Endothelial cell (in vitro differentiated cells): ENCODE measurements at places on chromosomes 6 and 20.

DNA sequence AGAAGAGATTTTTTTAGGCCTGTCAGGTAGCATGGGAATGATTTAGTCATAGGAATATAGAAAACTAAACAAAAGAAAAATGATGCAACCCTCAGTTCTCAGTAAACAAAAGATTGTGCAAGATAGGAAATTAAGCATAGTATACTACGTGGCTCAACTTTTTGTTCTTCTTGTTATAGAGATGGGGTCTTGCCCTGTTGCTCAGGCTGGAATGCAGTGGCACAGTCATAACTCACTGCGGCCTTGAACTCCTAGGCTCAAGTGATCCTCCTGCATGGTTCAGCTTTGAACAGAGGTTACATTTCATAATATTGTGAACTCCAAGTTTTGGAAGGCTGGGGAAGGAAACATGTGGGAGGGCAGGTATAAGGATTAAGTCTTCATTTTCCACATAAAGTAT, 28.5 kb downstream of the SLX4IP start:
- no peak overlapping the region for H3K4me3 ChIP-seq
- peaks cover 11% of the 10 kb centered on the region for H3K36me3 ChIP-seq
- DNase-seq, result no peak
- H3K27ac ChIP-seq, result no peak overlapping the region
- H3K27me3 ChIP-seq, result peaks cover 2% of the 10 kb centered on the region

DNA sequence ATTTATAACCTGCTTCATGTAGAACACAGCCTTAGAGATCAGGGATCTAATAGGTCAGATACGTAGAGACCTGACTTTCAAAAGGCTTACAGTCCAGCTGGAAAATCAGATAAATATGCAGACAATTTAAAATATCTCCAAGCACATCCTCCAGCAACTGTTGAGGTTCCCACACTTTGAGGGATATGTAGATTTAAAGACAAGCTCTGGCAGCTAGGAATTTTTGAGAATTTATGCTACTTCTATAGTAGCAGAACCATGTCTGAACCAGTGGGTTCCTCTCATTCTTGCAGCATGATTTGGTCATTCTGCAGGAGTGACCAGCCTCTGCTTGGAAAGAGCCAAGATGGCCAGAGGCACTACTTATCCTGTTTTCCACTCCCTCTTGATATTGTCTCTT, 60.5 kb downstream of the CYB5R4 start:
- no peaks in the 10 kb centered on the region for H3K27me3 ChIP-seq
- no peak overlapping the region for H3K27ac ChIP-seq
- no peaks in the 10 kb centered on the region for H3K4me1 ChIP-seq
- peaks cover 3% of the 10 kb centered on the region for H3K36me3 ChIP-seq

DNA sequence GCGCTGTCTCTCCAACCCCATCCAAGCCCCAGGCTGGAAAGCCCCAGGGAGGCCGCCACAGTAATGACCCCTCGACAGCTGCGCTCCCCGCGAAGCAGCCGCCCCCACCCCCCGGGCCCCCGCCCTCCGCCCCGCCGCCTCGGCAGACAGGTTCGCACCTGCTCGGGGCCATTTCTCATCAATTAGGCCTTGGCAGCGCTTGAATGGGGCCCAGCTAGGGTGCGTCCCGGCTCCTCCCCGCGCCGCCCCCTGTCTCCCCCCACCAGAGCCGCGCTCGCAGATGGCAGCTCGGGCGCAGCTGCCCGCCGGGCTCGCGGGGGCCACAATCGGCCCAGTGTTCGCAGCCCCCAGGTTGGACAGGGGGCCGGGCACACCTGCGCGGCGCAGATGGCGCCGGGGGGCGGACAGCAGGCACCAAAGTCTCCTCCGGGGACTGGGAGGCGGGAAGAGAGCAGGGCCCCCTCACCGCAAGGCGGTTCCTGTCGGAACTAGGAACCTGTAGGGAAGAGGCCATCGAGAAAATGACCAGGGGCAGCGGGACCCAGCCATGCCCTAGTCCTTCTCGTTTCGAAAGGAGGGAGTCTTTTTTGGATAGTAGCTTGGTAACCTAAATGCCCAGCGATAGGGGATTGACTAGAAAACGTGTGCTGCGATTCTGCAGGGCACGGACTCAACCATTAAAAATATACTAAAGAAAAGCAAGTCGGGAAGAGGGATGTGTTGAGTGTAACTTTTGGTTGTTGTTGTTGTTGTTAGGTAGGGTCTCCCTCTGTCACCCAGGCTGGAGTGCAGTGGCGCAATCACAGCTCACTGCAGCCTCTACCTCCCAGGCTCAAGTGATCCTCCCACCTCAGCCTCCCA, 83.2 kb upstream of the EYA2 start:
- DNase-seq, result no peak
- peaks cover 2% of the 10 kb centered on the region for H3K27me3 ChIP-seq
- no peak overlapping the region for H3K4me3 ChIP-seq
- no peak overlapping the region for H3K27ac ChIP-seq
- H3K36me3 ChIP-seq, result no peaks in the 10 kb centered on the region

DNA sequence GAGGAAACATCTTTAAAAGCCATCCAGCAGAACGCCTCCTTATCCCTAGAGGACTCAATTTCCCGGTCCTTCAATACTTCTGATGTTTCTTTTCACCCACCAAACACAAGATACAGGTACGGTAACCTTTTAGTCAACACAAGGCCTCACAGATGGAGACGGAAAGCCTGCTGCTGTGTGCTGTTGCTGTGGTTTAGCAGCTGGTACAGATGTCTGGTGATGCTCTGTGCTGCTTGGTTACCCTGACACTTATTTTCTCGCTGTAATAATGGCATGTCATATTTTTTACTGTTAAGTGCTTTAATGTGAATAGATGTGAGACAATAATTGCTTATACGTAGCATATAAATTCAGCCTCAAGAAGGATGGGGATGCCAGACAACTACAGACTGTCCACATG, 25.3 kb downstream of the GMDS start:
- no peak overlapping the region for H3K4me3 ChIP-seq

- H3K27me3 ChIP-seq, result no peaks in the 10 kb centered on the region
- no peaks in the 10 kb centered on the region for H3K36me3 ChIP-seq
- no peaks in the 10 kb centered on the region for H3K4me1 ChIP-seq
- no peak overlapping the region for H3K27ac ChIP-seq
Observed at GRCh38 chr6:66496659-66497058, 789.6 kb upstream of the EYS start.

DNA sequence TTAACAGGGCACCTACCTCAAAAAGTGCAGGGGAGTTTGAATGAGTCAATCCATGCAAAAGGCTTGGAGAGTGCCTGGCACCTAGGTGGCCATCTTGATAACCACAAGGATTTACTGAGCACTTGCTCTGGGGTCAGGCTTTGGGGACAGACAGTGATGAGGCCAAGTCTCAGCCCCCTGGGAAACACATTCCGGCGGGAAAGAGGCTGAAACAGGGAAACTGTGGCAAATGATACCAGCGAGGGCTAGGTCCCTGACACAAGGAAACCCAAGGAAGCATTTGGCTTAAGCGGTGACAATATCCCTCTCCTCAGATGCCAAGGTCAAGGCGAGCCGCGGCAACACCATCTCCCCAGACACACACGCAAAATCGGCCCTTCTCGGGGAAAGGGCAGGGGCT, 527 bp upstream of the DOK5 start:
- H3K36me3 ChIP-seq, result no peaks in the 10 kb centered on the region
- DNase-seq, result no peak
- peaks cover 2% of the 10 kb centered on the region for H3K27me3 ChIP-seq
- H3K27ac ChIP-seq, result no peak overlapping the region

DNA sequence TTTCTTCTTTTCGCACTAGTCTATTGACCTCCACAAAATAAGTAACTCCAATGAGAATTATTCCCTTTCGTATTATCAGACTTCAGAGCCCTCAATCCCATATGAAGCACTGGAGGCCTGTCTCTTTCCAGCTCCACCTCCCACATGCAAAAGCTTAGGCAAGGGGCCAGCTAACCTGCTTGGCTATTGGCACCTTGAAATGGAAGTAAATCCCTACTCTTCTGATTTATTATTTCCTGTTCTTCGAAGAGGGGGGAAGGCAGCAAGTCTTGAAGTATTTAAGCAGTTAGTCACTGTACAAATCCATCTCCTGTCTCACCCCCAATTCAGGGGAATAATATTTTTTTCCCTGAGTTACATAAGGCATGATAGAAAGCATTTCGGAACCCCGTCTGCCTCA, 577.8 kb downstream of the MAFB start:
- no peaks in the 10 kb centered on the region for H3K4me1 ChIP-seq
- no peak overlapping the region for H3K4me3 ChIP-seq
- no peaks in the 10 kb centered on the region for H3K36me3 ChIP-seq
- H3K27me3 ChIP-seq, result no peaks in the 10 kb centered on the region
- DNase-seq, result no peak

DNA sequence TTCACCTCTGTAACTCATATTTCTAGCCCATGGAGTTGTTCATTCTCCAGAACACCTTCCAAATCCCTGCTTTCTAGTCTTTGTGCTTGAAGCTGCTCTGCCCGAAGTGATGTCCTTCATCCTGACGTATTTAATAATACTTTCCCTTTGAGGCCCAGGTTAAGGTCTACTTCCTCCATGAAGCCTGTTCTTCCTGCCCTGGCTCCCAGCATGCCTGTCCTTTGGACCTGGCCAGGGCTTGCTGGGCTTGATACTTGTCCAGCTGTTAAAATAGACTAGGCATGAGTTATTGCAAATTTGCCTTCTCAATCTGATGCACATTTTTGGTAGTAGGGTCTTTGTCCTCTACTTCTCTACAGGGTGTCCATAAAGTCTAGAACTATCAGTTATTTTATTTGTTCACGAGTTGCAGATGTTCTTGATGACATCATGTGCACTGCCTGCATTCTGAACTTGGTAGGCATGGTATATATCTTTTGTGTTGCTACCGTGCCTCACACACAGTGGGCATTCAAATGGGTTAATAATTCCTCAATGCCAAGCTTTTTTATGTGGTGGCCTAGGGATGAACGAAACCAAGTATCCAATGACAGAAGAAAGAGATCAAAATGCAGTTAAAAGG, 3.1 kb upstream of the MAP7 start:
- no peak overlapping the region for H3K4me3 ChIP-seq
- H3K27me3 ChIP-seq, result peaks cover 11% of the 10 kb centered on the region
- no peaks in the 10 kb centered on the region for H3K36me3 ChIP-seq
- H3K4me1 ChIP-seq, result peaks cover 4% of the 10 kb centered on the region
